ENCODE measurements at places on chromosomes 3 and 15. TPM values are rescaled to one million over a fixed set of nuclear protein-coding genes. Genes with fewer than 3 reads are reported as not detected.

The EOMES gene
- total RNA-seq: not detected

The CATSPER2 gene
- 3.3 TPM for total RNA-seq

GRCh38 chr3:197748597-197749314 lies 927 bp upstream of the FYTTD1 start:
- H3K27me3 ChIP-seq: no peaks in the 10 kb centered on the region
- peak overlapping the region; percentile 91 for H3K4me3 ChIP-seq
- peak overlapping the region; percentile 87 for H3K27ac ChIP-seq
- peak; percentile 30 for DNase-seq
- no peaks in the 10 kb centered on the region for H3K36me3 ChIP-seq

GRCh38 chr3:128684986-128685726 lies 34.5 kb upstream of the RPN1 start:
- H3K4me1 ChIP-seq: peaks cover 5% of the 10 kb centered on the region
- no peaks in the 10 kb centered on the region for H3K36me3 ChIP-seq
- H3K4me3 ChIP-seq: no peak overlapping the region
- no peaks in the 10 kb centered on the region for H3K27me3 ChIP-seq
- no peak overlapping the region for H3K27ac ChIP-seq

DNA sequence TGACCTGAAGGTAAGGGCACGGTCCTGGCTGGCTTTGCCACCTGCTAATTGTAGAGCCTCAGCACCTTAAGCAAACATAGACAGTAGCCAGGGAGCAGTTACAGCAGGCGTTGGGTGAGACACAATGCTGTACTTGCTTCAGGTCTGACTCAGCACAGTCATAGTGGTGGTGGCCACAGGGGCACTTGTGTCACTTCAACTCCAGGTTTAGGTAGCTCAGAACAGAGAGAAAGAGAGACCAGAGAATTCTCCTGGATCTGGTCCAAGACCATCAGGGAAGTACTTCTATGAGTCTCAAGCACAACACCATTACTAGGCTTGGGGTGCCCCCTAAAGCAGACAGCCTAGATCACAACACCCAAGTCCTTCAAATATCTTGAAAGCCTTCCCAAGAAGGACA lies 204.4 kb downstream of the OTOL1 start:
- H3K4me1 ChIP-seq: no peaks in the 10 kb centered on the region
- DNase-seq: no peak
- no peaks in the 10 kb centered on the region for H3K27me3 ChIP-seq

Data from astrocyte (in vitro differentiated cells and primary cell).